Activated CD4-positive, alpha-beta memory T cell treated with anti-CD3 and anti-CD28 coated beads, Interleukin-2, amount 10 ng/mL, durations not matched to agents 7 days and 5 days (primary cell): ENCODE measurements at places on chromosomes 7 and 10.

DNA sequence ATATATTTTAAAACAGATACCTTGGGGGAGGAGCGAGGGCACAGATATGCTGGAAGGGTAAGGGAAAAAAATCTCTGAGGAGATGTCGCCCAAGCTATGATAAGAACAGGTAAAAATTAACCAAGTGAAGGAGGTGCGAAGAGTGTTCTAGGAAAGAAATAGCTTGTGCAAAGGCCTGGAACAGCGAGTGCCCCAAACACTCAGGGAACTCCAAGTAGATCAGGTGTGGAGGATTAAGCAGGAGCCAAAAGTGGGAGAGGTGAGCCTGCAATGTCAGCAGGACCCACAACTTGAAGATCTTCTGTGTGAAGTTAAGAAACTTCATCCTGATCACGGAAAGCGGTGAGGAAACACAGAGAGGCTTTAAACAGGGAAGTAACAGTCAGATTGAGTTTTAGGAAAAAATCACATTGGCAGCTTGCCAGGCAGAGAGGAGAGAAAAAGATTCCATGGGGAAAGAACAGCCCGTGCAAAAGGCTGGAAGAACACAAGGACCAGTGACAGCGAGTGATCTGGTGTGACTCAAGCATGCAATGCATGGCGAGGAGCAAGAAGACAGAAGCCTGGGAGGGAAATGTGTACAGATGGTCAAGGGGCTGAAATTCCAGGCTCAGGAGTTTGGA lies 30.7 kb downstream of the FGF8 start:
- DNase-seq = no peak

- DNase-seq = no peak
Observed at GRCh38 chr10:48522011-48522765, 82.7 kb downstream of the ARHGAP22 start.

GRCh38 chr7:75971961-75972763 lies 22.2 kb downstream of the TMEM120A start:
- DNase-seq = no peak

DNA sequence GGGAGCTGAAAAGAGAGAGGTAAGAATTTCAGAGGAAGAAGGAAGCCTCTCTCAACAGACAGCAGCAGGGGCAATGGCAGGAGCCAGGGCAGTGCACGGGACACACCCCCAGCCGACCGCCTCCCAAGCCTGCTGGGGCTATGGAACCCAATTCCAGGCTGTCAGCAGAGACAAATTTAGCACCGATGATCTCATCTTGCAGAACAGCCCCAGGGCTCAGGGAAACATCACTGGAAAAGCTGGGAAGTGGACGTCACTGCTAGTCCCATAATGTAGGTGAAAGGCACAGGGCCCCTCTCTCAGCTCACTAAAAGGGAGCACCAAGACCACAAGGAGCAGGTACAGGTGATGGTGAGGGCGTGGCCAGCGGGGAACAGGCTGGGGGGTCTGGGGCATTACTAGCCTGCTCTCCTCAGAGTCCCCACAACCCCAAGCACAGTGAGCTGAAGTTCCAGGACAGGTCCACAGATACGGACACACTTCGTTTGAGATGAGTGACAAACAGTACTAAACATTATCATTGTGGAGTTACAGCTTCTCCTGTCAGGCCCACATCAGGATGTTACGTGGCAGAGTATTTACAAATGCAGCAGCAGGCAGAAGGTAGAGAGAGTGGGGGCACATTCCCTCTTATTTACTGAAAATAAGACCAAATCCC lies 103.7 kb downstream of the PLXNA4 start:
- no peak for DNase-seq

DNA sequence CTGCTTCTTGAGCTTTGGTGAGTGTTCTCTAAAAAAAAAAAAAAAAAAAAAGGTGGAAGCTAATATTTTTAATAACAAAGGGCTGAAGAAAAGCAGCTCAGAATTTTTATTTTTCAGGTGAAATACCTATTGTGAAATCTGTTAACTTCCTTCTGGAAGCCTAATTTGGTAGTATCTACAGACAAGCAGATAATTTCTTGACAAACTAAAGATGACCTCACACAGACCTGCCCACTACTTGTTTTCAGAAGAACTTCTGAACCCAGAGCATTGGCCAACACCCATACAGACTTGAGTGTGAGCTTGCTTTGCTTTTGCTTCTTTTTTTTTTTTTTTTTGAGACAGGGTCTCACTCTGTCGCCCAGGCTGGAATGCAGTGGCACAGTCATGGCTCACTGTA lies 31.2 kb downstream of the LRRC4 start:
- no peak for DNase-seq

DNA sequence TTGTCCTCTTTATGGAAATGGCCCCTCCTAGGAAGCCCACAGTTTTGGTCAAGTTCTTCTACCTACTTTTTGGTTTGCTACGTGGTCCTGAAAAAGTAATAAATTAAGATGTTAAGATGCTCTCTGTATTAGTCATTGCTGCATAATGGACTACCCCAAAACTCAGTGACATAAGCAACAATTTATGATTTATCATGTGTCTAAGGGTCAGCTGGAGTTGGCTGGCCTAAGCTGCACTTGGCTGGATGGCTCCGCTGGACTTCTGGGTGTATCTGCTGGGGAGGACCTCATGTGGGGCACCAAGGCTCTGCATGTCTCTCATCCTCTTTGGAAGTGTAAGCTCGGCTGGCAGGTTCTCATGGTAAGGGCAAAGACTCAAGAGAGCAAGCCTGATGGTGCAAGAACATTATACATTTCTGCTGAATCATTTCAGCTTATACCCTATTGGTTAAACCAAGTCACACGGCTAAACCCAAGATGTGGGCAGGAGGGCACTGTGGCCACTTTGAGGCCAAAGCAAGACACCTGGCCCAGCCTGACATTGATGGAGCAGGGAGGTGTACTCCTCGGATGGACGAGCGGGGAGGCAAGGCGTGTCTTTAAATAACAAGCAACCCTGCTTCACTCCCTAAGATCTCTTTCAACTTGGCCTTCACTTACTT lies 47.7 kb downstream of the TBXAS1 start:
- no peak for DNase-seq

DNA sequence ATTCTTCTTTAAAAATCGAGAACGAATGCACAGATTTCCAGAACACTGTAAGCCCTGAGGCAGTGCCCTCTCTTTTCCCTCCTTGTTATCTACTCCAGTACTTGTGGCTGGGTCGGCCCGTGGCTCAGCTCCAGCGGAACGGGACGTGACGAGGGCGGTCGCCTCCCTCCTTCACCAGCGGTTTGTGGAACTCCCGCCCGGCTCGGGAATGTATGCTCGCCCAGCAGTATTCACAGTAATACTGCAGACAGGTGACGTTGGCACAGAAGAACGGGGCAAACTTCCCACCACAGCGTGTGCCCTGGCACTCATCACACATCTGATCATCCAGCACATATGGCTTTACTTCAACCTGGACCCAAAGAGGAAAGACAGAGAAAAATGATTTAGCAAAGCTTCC lies 128.5 kb downstream of the BTAF1 start:
- DNase-seq = no peak

DNA sequence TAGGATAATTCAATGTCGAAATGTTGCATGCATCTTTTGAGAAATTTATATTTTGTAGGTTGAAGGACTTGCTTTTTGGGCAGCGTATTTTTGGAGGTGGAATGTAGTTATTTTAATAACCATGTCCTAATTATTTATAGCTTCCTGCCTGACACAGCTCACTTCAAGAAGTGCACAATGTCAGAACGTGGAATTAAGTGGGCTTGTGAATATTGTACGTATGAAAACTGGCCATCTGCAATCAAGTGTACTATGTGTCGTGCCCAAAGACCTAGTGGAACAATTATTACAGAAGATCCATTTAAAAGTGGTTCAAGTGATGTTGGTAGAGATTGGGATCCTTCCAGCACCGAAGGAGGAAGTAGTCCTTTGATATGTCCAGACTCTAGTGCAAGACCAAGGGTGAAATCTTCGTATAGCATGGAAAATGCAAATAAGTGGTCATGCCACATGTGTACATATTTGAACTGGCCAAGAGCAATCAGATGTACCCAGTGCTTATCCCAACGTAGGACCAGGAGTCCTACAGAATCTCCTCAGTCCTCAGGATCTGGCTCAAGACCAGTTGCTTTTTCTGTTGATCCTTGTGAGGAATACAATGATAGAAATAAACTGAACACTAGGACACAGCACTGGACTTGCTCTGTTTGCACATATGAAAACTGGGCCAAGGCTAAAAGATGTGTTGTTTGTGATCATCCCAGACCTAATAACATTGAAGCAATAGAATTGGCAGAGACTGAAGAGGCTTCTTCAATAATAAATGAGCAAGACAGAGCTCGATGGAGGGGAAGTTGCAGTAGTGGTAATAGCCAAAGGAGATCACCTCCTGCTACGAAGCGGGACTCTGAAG lies 620 bp downstream of the ZRANB1 start:
- DNase-seq = no peak

GRCh38 chr7:121414436-121414835 lies 18.3 kb upstream of the FAM3C start:
- no peak for DNase-seq

DNA sequence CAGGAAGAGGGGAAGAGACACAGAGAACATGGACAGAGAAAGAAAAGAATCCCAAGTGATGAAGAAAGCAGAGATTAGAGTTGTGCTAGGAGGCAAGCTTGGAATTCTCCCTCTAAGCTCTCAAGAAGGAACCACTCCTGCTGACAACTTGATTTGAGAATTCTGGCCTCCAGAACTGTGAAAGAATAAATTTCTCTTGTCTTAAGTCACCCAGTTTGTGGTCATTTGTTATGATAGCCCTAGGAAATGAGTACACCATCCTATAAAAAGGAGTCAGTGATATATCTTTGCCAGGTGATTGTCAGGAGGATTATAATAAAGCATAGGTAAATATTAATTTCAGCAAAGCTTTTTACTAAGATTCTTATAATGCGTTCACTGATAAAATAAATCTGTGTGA lies 82.7 kb upstream of the TFEC start:
- DNase-seq = no peak

DNA sequence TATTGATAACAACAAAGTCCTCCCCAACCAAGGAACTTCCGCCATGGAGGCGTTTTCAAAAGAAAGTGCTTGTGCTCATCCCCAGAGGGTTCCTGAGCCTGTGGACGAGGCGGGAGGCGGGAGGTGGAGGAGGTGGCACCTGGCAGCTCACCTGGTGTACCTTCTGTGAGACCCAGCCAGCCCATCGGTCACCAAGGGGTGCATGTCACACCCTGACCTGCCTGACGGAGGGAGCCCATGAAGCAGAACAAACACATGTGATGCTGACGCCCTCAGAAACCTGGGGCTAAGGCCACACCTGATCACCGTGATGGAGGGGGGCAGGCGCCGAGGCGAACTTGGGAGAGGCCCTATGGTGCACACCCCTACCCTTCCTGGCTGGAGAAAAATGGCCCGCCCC lies 458.8 kb downstream of the DNAJB6 start:
- no peak for DNase-seq

DNA sequence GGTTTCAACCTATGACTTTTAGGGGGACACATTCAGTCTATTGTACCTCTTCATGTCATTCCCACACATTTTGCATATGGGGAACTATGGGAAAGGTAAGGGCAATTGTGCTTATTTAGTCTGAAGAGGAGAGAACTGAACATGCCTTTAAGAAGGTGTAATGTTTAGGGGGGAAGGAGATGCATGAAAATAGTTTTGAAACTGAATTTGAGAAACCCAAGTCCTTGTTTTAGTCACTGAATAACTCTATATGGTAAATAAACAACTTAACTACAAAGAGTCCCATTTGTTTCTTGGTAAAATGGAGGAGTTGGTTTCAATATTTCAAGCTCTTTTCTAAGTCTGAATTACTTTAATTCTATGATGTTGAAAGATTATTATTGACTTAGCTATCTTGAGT lies 166.1 kb downstream of the DNAJB9 start:
- no peak for DNase-seq

GRCh38 chr7:41182782-41183181 lies 520.1 kb downstream of the INHBA start:
- no peak for DNase-seq

DNA sequence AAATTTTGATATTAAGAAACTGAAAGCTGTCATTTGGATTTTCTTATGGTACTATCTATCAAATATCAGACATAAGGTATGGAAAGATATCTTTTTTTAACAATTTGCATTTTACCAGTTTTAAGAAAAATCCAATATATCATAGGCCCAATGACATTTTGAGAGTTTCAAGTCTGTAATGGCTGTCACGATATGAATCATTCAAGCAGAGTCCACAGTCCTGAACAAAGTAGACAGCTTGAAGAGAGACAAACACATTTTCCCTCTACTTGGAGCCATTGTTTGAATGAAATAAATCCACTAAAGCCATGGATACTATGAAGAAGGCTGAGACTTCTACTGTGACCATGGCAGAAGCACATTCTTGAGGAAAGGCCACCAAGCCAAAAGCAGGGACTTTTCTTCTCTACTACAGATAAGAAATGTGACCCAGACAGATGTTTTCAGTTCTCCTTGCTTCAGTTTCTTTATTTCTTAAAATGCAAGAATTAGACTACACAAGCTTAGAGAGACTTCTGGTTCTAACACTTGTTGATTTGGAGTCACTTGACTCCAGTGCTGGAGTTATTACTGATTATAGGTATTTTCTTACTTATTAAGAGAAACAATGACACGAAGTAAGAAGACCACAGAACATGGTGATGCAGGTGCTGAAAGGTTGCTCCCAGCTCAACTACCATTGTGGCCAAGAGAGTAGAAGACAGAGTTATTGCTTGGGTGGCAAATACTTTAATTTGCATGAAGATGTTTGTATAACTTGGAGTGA lies 429.1 kb downstream of the KIF20B start:
- DNase-seq = no peak

DNA sequence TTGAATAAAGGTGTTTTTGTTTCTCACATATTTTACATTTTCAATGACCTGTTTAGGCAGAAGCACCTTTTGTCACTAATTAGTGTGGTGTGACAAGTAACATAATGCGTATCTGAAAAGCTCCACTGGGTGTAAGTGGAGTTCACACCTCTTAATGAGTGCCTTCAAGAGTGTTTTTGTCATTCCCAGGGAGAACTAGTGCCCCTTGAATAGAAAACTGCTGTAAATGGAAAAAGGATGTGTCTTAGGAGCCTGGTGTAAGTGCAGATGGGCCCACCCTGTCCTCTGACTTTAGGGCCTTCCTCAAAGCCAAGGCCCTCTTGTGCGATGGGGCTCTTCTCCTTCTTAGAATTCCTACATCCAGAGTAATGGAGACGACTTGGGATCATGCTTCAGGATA lies 170.0 kb downstream of the MGMT start:
- DNase-seq = no peak

DNA sequence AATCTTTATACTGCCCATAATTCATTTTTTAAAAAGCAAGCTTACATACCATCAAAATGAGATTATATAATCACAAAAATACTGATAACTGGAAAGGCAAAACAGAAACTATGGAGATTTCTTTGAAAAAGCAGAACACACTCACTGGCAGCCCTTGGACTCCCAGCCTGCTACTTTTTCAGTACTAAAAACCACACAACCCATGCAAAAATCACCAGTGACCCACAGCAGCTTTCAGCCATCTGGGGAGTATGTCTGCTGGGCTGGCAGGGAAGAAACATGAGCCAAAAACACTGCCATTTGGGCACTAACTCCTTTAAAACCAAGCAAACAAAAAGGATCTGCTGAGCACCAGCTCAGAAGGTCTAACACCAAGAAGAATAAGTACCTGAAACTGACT lies 80.0 kb upstream of the DDC start:
- no peak for DNase-seq

GRCh38 chr7:102321351-102322201 lies 34.7 kb downstream of the SPDYE6 start:
- DNase-seq = no peak
